ENCODE measurements at places on chromosomes 2 and 18.

GRCh38 chr2:54867457-54867856, 144.0 kb downstream of the EML6 start:
- DNase-seq = no peak

- DNase-seq = no peak
Observed at GRCh38 chr18:44325903-44326635, 354.6 kb upstream of the SETBP1 start.

- no peak for DNase-seq
Observed at GRCh38 chr18:51563396-51563795, 365.9 kb upstream of the MEX3C start.

GRCh38 chr18:13539050-13539449, 187.3 kb downstream of the FAM210A start:
- DNase-seq = peak; percentile 55

GRCh38 chr2:168120310-168120709, 127.1 kb downstream of the STK39 start:
- DNase-seq = no peak

DNA sequence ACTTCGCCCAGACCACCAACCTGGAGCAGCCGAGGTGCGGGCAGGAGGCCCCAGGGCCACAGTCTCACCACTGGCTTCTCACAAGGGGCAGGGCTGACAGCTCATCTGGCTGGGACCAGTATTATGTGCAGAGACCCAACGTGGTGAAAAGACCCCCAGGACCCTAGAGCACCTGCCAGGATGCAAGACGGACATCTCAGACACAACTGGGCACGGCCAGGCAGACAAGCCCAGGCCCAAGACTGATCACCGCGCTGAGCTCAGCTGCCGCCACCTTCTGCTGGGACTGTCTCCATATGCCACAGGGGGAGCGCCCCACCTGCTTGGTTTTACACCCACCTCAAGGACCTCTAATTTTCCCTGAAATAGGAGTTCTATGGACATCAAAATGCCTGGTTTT, 23.2 kb downstream of the HDAC4 start:
- no peak for DNase-seq

DNA sequence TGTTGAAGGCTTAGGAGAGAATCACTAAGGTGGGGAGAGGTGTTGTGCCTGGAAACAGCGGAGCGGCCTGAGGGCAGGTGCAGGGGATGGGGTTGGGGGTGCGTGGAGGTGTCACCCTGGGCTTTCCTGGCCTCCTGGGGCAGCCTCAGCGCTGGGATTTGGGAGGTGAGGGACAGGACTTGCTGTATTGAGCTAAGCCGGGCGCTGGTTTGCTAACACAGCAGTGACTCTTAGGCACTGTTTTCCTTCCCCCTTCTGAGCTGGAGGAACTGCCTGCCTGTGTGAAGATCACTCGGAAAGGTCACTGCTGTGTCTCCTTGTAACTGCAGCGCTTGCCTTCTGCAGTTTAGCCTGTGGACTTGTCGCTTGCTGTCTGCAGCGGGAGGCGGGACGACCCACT, 21.2 kb downstream of the PRELID3A start:
- DNase-seq = no peak

- DNase-seq = no peak
Observed at GRCh38 chr2:72745679-72746368, 80.0 kb downstream of the EXOC6B start.

DNA sequence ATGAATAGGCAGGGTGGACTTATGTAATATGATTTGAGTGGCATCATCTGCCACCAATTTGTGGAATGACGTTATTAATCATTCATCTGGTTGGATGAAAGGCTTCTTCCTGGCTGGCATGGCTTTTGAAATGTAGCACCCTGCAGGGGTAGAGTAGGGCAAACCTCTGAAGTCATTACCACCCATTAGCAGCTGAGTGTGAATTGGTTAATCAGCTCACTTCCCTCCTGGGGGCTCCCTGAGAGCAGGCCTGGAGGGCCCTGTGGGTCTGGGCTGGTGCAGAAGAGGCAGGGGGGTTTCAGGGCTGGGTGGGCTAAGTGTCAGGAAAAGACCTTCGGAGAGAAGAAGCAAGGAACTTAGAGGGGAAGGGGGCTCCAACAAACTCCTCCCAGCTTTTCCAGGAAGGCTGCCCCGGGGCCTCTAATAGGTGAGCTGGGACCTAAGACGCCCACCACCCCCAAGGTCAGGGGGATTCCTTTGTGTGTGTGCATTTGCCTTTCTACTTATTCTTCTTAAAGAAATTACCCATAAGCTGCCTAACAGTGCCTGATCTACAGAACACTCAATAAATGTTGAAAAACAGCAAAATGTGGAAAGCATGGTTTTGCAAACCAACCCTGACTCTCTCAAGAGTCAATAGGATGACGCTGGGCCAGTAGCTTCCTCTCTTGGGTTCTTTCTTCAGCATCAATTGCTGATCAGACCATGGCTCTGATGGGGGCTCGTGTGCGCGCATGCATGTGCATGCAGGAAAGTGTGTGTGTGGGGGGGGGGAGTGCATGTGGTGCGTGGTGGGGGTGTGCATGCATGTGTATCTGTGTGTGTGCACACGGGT, 49.7 kb upstream of the ZNF516 start:
- no peak for DNase-seq

DNA sequence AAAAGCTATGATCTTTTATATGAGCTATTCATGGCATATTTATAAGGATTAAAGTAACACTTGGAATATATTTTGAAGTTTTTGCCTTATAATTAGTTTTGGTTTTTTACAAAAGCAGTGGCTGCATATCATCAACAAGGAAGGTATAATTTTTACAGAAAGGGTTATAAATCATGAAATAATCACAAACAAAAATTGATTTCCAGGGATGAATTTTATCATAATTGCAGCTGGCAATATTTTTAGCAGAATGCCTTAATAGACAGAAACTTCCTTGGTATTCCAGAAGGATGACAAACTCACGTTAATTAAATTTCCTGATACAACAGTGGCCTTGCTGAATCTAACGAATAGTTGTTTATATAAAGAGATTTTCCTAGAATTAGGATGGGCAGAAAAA, 260.5 kb upstream of the SLC39A10 start:
- no peak for DNase-seq

DNA sequence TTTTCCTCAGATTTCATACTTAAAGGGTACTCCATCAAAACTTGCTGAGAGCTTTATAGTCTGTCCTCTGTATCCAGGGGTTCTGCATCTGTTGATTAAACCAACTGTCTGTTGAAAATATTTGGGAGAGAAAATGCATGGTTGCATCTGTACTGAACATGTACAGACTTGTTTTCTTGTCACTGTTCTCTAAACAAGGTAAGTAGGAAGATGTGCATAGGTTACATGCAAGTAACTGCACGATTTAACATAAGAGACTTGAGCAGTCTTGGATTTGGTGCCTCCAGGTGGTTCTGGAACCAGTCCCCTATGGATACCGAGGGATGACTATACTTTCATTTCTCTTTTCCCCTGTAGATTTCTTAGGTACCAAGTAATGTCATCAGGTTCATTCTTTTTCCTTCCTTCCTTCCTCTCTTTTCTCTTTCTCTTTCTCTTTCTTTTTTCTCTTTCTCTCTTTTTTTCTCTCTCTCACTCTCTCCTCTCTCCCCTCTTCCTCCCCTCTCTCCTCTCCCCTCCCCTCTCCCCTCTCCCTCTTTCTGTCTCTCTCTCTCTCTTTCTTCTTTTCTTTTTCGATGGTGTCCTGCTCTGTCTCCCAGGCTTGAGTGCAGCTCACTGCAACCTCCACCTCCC, 23.2 kb downstream of the ADNP2 start:
- DNase-seq = no peak

DNA sequence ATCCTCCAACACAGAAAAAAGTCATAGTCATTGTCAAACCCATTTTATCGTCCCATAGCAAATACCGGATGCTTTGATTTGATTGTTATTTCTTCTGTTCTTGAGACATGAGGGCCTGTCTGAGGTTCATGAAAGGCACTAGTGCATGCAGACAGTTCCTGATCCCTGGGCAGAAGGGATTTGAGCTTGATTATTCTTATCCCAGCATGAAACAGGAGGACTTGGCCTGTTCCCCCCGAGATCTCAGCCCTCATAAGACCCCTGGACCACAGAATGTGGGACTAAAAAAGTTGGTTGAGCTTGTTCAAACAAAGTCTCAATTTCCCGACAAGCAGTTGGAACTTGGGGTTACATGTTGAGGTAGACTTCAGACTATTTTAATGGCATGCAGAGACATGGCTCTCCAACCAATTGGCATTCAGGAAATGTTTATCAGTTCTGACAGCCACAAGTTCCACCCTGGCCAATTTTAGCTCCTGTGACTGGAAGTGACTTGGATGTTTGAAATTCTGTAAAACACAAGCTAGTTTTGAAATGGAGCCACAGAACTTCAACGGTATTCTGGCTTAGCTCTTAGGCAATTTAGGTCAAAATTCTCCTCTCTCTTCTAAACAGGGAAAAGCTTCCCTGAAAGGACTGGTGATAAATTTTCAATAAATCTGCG, 366.9 kb upstream of the SLC14A2 start:
- no peak for DNase-seq

DNA sequence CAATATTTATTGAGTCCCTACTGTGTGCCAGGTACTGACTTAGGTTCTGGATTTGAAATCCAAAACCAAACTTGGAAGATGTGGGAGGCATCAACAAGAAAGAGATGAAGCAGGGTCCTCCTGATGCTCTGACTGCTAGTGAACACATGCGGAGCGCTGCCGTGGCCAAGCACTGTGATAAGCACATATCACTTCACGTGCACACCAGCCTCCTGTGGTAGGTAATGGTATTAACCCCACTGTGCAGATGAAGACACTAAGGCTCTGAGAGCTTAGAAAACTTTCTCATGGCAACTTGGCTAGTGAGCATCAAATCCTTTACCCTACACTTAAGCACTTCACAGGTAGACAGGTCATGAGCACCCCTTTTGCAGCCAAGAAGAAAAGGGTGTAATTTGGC, 216.1 kb downstream of the HAUS1 start:
- DNase-seq = no peak

DNA sequence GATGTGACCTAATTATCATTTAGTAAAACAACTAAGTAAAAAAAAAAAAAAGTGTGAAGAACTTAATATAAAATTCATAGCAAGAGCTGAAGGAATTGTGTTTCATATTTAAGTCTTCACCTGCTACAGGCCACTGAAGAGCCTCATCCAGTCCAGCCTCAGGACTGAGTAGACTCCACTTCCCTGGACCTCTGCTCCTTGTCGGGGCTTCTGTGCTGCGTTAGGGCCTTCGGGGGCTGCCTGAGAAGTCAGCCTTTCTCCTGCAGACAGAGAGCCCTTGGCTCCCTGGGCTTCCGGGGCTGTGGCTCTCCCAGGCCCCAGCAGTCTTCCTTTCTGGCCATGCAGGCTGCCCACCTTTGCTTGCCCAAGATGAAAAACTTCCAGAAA, 95.5 kb downstream of the MTCL1 start:
- DNase-seq = no peak

GRCh38 chr2:223811757-223812156, 25.6 kb downstream of the AP1S3 start:
- no peak for DNase-seq

- DNase-seq = no peak
Observed at GRCh38 chr2:65291216-65292105, 63.8 kb downstream of the ACTR2 start.

GRCh38 chr2:234839285-234839684, 112.5 kb upstream of the SH3BP4 start:
- DNase-seq = no peak

- peak; percentile 55 for DNase-seq
Observed at GRCh38 chr2:208025814-208026184, 472 bp upstream of the PLEKHM3 start.

- no peak for DNase-seq
Observed at GRCh38 chr2:67448648-67449047, 51.5 kb downstream of the ETAA1 start.

DNA sequence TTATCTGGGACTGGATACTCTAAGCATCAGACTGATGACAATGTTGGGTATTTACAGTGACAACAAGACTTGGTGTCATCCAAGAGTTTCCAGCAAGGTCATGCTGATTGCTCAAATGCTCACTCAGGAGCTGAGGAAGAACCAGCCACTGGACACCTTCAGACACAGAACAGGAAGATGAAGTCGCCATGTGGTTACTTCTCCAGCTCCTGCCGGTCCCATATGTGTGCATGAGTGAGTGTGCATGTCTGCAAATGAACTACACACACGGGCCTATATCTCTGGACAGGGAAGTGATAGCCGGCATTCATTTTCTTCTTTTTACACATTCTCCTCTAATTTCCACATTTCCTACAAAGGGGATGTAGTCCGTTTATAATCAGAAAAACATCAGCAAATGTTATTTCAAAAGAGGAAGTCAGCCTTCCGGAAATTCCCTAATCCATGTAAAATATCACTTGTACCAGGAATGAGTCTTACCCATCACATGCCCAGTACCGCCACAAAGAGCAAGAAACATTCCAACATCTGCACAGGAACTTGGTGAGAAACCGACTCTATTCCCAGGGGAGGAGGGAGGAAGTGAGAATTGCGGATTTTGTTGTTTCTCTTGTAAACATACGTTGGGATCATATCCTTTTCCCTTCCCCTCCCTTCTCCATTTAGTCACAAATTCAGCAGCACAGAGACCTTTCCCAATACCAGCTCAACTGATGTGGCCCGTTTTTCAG, 10.8 kb downstream of the RFX8 start:
- no peak for DNase-seq

DNA sequence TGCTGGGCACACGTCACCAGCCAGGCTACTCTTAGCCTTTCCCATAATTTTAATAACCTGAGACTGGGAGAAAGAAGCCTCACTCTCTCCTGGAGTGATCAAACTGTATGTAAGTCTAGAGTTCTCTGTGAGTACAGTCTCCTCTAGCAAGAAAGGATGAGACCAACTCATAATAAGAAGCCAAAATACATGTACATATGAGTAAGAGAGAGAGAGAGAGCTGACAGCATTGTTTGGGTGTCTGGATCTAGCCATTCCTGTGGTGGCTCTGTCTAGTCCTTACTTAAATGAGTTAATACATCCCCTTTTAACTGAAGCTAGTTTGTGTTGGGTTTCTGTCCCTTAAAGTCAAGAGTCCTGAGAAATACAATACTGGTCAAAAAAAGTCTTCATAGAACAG, 26.0 kb upstream of the ANXA4 start:
- no peak for DNase-seq

DNA sequence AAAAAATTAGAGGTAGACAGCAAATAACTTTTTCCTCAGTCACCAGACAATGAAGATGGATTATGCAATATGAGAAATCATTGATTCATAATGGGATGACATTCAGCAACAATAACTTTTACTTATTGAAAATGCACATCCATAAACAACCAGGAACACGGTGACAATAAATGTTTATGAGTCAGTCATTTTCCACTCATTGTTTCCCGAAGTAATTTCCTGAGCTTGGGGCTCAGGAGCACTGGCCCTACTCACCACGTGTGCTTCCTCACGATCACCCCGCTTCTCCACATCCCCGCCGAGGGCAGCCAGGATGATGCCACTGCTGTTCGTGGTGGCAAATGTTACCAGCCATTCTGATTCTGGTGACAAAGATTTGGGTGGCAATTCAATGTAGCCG, 156.3 kb downstream of the LAMA1 start:
- DNase-seq = no peak

DNA sequence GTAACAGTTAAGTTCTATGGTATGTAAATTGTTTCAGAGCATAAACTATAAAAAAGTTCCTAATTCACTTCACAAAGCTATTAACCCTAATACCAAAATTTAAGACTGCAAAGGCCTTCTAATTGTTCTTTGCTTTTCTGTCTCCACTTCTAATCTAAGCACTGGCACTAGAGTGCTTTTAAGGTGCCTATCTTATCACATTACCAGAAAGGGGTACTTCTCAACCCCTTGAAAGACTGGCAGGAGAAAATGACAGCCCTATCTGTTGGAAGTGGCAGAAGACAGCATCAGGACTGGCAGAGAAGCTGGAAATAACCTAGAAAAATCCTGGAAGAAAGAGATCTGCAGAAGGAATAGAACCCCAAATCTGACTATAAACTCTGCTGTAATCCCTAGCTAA, 10.3 kb downstream of the CNRIP1 start:
- DNase-seq = no peak
